KBM-7 (cell line): ENCODE measurements at places on chromosomes 7 and 10.

- no peak for DNase-seq
Observed at GRCh38 chr7:96179837-96180236, 142.1 kb downstream of the SLC25A13 start.

- DNase-seq, result no peak
Observed at GRCh38 chr7:801940-802381, 30.3 kb upstream of the SUN1 start.

DNA sequence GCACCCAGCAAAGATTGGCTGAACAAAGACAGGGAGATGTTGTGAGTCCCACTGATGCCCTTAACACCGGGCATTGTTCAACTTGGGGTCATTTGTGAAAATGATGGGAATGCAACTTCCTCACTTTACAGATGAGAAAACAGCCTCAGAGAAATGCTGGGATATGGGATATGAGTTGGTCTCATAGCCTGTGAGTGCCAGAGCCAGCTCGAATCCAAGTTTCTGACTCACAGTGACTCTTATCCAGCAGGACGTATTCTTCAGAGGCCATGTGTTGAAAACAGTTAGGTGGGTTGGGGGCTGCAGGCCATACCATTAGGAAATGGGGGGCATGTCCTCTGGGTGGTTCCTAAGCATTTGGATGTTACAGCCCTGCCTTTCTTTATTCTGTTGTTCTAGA is 45.2 kb downstream of the KIAA1217 start:
- DNase-seq, result no peak

- DNase-seq, result peak; percentile 75
Observed at GRCh38 chr7:24665564-24666294, 91.5 kb downstream of the GSDME start.

DNA sequence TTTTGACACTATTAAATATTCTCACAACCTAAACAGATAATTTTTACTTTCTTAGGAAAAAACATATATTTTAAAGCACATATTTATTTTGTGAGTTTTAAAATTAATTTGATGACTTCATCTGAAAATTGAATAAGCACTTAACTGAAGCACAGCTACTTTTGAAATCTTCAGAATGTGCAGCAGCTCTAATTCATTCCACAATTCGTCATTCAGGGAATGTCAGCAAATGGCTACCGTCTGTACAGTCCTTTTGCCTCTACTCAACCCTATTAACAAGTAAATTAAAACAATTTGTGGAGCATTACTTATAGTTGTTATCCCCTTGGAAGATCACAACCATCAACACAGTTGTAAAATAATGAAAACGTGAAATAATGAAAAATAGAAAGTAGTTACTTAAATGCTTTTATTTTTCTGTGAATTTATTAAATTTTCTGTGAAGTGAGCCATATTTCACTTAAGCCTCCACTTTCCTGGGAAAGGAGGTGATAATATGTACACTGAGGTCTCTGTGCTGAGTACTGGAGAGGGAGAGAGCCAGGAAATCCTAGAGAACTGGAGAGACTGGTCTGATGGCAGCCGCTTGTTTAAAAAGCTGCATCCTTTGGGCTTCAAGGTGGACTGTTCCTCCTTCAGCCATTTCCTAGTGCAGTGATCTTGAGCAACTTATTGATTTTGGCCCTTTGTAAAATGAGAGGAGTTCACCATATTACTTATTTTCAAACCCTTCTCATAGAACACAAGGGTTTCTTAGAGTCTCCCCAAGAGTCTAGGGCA is 70.6 kb downstream of the REEP3 start:
- no peak for DNase-seq

DNA sequence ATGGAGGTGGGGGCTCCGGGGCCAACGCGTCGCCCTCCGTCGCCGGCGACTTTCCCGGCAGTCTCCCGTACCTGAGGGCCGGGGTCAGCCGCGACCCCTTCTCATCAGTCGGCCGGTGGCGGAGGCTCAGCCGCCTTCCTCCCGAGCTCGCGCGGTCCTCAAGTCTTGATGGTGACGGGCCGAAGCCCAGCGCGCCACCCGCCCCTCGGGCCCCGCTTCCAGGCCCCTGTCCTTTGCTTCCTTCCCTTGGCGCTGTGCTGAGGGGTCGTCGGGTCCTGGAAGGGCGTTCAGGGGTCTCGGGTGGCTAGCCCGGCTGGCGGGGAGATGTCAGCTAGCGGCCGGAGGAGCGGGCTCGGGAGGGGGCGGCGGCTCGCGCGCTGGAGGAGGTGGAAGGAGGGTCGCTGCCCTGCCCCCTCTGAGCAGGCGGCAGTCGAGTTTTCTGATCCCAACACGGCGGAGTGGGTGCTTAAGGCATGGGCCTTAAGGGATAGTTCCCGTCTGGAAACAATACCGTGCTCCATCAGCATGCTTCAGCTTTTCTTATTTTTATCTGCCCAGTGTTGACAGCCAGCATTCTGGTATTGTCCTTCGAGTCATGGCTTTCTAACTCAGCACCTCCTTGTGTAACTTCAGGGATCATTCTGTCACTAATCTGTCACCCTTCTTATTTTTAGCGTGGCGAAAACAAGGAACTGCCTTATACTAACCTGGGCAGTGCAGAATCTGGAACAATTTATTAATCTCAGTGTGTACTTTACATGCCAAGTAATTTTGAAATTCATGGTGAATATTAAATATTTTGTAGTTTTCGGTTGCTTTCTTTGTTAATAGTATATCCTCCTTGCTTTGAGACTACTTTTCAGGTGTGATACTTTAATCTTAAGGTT is 748 bp downstream of the PHTF2 start:
- DNase-seq, result peak; percentile 72

DNA sequence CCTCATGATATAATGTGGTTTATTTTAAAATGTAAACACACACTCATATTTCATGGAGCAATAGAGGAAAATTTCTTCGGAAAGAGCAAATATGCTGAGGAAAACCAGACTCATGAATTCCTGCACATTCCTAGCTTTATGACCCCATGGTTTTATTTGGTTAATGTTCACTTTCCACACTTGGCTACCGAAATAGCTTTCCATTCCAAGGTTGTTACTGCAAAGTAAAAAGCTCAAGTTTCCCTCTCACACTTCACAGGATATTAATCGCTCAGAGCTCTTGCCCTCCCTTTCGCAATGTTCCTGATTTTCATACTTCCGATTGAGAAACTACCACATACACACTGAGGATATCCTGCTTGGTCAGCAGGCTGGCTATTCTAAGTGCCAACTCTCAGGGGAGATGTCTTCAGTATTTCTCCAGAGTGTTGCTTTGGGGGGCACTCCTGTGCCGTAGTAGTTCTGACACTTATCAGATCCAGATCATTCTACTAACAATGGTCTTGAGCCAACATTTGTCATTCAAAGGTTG is 77.5 kb upstream of the STEAP1B start:
- peak; percentile 20 for DNase-seq

DNA sequence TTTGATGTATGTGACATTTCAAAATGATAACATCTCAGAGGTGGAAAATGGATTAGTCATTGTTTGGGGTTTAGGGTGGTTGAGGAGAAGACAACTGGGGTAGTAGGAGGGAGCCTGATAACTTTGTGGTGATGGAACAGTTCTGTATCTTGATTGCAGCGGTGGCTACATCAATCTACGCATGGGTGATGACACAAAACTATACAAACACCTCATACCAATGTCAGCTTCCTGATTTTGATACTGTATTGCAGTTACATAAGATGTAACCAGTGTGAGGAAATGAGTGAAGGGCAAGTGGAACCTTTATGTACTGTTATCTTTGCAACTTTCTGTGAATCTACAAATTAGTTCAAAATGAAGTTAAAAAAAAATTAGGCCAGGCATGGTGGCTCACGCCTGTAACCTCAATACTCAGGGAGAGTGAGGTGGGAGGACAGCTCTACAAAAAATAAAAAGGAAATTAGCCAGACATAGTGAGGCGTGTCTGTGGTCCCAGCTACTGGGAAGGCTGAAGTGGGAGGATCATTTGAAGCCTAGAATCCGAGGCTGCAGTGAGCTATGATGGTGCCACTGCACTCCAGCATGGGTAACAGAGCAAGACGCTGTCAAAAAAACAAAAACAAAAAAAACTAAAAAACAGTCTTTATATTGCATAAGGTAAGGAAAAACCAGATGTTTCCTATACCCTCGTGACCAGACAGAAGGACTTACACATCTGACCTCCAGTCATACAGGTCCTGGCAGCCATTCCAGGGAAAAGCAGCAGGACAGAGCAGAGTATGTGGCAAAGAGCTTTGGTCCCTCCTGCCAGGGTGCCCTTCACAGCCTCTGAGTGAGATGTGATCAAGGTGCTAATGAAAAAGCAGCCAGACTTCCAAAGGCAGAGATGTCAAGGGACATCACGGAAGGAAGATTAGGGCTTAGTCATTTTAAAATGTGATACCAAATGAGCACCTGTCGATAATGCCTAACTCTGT is 50.8 kb downstream of the CYTH3 start:
- DNase-seq, result peak; percentile 69

DNA sequence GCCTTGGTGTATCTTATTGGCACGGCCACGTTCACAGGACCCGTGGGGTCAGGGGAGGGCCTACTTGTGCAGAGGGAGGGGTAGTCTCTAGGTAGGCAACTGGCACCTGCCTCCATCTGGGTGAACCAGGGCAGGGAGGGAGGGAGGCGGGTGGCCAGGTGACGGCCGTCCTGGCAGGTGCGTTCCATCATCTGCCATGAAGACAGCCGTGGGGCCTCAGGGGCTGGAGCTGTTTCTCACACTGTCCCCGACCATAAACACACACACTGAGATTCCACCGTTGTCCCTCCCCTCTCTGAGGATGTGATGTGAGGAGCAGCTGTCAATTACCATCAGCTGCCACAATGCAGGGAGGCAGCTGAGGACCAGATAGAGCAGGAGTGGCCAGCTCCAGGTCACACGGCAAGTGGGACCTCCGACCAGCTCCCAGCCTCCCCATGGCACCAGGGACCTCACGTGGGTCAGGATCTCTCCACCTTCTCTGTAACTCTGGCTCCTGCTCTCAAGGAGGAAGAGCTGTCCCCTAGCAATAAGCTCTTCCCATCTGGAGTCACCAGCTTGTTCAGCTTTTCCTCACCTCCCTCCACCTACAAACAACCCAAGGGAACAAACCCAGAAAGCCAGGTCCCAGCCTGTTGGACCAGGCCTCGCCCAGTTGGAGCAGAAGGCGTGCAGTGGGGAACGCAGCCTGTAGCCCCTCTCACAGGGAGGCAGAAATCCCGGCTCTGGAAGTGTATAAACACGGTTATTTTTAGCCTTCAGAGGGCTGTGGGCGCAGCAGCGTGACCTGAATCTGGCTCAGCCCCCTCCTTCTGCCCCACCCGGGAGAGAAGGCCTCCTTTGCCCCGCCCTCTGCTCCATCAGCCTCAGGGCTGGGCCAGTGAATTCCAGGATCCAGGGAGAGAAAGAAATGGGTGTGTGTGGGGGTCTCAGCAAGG is 33.1 kb downstream of the ZMIZ1 start:
- peak; percentile 63 for DNase-seq

DNA sequence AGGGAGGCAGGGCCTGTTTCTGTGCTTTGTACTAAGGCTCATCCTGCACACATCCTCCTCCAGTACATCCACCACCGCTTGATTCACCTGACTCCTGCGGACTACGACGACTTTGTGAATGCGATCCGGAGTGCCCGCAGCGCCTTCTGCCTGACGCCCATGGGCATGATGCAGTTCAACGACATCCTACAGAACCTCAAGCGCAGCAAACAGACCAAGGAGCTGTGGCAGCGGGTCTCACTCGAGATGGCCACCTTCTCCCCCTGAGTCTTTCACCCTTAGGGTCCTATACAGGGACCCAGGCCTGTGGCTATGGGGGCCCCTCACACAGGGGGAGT is 10.2 kb downstream of the NDST2 start:
- DNase-seq, result no peak

DNA sequence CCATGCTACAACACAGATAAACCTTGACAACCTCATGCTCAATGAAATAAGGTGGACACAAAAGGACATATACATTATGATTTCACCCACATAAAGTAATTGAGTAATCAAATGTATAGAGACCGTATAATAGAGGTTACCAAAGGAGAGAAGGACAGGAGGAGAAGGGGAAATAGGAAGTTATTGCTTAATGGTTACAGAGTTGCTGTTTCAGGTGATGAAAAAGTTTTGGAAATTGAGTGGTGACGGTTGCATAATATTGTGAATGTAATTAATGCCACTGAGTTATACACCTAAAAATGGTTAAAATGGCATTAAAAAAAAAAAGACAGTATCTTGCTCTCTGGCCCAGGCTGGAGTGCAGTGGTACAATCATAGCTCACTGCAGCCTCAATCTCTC is 1.5 kb upstream of the OGDH start:
- no peak for DNase-seq

DNA sequence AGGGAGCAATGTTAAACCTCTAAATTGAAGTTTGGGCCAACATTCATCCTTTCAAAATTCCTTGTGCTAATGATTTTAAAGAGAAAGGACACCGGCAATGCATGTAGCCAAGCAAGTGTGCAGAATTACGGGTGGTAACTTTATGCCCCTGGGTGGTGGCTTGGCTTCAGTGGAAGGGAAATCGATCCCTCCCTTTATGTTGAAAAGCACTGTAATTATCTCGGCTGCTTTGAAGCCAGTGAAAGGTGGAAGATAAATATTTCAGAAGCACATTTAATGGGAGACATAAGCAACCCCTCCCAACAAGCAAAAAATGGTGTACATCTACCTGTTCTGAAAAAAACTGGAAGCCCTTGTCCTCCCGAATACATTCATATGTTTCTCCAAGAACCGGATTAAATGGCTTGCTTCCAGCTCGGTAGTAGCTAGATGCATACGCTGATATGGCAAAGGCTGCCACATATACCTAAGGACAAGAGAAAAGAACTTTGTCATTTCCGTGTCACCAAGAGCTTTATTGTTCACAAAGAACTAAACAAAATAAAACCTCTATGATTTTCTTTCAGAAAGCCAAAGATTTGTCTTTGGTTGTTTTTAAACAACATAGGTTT is 73.3 kb upstream of the GSDME start:
- DNase-seq, result no peak

- no peak for DNase-seq
Observed at GRCh38 chr7:137989590-137989989, 12.3 kb downstream of the CREB3L2 start.

DNA sequence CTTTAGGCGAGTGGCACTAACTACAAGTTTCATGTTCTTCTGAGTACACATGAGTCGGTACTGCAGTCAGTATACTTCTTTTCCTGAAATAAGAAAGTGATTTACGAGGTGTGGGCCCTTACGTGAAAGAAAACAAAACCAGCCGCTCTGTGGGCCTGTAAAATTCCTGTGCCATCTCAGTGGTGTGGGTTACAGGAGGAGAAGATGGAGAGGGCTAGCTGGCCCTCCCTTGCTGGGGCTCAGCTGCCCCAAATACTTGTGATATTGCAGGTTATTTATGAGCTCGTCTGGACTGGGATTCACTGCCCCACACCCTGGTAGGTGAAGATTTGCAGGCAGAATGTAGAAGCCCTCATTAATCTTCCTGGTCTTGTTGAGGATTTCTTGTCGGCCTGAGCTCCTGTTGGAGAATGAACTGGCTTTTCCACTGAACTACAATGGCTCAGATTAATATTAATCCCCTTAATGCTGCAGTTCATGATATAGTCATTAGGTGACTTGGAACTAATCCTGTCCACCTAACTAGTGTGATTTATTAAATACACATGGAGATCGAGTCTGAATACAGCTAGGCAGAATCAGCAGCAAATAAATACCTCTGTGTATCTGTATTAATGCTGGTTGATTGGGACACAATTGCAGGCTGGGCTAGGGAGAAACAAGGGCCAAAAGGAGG is 68.0 kb downstream of the GBF1 start:
- no peak for DNase-seq
